ENCODE measurements at places on chromosomes 7 and 10.

GRCh38 chr7:158251061-158251965, 336.3 kb downstream of the PTPRN2 start:
- H3K4me1 ChIP-seq: no peaks in the 10 kb centered on the region
- no peak for DNase-seq
- no peaks in the 10 kb centered on the region for H3K36me3 ChIP-seq

- no peak overlapping the region for H3K4me3 ChIP-seq
- DNase-seq: no peak
- no peaks in the 10 kb centered on the region for H3K4me1 ChIP-seq
- H3K27ac ChIP-seq: no peak overlapping the region
Observed at GRCh38 chr10:71512761-71513539, 116.2 kb downstream of the CDH23 start.

DNA sequence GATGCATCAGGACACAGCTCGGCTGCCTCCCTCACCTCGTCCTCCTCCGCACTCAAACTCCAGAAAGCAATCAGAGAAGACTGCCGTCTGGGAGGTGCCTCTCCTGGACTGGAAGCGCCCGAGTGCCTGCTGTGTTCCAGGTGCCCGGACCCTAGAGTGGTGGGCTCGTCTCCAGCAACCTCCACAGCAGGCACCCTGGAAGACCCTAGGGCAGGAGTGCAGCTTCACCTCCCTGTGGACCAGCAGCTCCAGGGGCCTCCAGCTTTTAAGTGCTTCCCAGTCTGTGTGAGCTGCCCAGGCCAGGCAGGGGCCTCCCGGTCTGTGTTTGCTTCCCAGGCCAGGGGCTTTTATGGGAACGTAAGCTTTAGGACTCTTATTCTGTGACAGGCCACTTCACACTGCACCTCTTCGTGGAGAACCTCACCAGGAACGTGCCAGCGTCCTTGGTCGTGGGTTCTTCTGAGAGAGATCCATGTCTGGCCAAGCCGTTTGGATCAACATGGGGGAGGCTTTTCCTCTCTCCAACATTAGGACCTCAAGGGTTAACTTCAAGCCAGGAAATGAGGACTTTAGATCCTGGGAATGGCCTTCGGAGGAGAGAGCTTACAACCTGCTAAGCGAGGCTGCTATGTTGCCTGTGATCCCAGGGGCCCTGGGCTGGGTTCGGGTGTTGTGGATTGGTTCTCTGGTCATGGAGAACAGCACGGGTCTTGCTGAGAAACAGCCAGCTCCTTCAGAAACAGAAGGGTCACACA, 5.9 kb upstream of the PWWP2B start:
- no peaks in the 10 kb centered on the region for H3K36me3 ChIP-seq
- H3K27me3 ChIP-seq: no peaks in the 10 kb centered on the region
- peaks cover 15% of the 10 kb centered on the region for H3K4me1 ChIP-seq
- H3K27ac ChIP-seq: no peak overlapping the region
- no peak for DNase-seq

- no peaks in the 10 kb centered on the region for H3K27me3 ChIP-seq
- peak; percentile 28 for DNase-seq
- no peak overlapping the region for H3K4me3 ChIP-seq
- no peaks in the 10 kb centered on the region for H3K4me1 ChIP-seq
- H3K27ac ChIP-seq: no peak overlapping the region
- H3K36me3 ChIP-seq: no peaks in the 10 kb centered on the region
Observed at GRCh38 chr7:100914208-100914878, 18.7 kb upstream of the ACHE start.

DNA sequence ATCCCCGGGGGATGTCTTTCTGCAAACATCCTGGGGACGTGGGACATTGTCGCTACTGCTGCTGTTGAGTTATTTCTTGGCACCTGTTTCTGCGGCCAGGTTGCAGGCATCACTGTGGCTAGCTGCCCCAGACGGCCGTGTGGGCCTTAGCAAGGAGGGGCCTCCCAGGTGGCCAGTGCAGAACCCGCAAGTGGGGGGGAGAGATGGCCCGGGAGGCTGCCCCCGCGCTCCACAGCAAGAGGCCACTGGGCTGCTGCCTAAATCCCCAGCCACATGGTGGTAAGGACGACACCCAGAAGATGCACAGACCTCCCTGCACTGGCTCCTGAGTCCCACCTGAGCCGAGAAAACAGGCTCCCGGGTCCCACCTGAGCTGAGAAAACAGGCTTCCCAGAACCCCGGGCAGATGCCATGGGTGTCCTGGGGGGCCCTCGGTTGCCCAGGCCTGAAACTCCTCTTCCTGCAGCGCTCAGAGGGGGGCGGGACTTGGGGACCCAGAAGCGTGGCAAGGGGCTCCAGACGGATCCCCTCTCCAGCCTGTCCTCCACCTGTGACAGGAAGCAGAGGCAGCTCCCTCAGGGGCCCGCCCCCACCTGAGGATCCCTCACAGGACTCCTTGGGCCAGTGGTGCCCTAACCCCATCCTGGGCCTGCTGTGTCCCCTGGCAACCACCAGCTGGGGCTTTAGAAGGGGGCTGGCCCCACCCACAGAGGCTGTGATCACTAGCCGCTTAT, 952 bp upstream of the MAFK start:
- no peak overlapping the region for H3K4me3 ChIP-seq
- peak; percentile 32 for DNase-seq
- H3K4me1 ChIP-seq: peaks cover 44% of the 10 kb centered on the region
- no peaks in the 10 kb centered on the region for H3K27me3 ChIP-seq
- H3K36me3 ChIP-seq: no peaks in the 10 kb centered on the region

- peak overlapping the region; percentile 17 for H3K4me3 ChIP-seq
- H3K27me3 ChIP-seq: no peaks in the 10 kb centered on the region
- peaks cover 54% of the 10 kb centered on the region for H3K4me1 ChIP-seq
- DNase-seq: peak; percentile 65
Observed at GRCh38 chr7:117072620-117073118, 119.4 kb downstream of the ST7 start.

- H3K4me1 ChIP-seq: peaks cover 19% of the 10 kb centered on the region
- H3K27me3 ChIP-seq: peaks cover 99% of the 10 kb centered on the region
- DNase-seq: no peak
- no peak overlapping the region for H3K27ac ChIP-seq
- no peak overlapping the region for H3K4me3 ChIP-seq
- H3K36me3 ChIP-seq: no peaks in the 10 kb centered on the region
Observed at GRCh38 chr10:117159390-117159789, 21.3 kb upstream of the VAX1 start.

All from heart left ventricle (tissue), 16 donors.